Spinal cord (tissue), 10 donors: ENCODE measurements at places on chromosomes 7 and 10.
A peak's percentile ranks its signal among the peaks of the same experiment; 100 is the strongest.

DNA sequence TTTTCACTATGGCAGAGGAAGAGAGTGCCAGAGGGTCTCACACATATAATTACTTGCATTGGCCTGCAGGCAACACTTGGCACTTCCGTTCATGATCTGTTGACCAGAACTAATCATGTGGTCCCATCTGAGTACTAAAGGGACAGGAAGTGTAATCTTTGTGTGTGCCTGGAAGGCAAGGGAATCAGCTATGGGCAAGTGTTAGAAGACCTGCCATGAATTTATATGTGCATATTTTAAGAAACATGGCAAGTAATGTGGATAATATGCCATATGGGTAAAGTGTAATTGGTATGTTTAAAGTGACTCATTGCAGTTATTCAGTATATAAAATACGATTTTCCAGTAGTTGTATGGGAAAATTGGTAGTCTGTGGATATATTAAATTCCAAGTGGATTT, 46.1 kb downstream of the CCSER2 start:
- DNase-seq, result no peak

DNA sequence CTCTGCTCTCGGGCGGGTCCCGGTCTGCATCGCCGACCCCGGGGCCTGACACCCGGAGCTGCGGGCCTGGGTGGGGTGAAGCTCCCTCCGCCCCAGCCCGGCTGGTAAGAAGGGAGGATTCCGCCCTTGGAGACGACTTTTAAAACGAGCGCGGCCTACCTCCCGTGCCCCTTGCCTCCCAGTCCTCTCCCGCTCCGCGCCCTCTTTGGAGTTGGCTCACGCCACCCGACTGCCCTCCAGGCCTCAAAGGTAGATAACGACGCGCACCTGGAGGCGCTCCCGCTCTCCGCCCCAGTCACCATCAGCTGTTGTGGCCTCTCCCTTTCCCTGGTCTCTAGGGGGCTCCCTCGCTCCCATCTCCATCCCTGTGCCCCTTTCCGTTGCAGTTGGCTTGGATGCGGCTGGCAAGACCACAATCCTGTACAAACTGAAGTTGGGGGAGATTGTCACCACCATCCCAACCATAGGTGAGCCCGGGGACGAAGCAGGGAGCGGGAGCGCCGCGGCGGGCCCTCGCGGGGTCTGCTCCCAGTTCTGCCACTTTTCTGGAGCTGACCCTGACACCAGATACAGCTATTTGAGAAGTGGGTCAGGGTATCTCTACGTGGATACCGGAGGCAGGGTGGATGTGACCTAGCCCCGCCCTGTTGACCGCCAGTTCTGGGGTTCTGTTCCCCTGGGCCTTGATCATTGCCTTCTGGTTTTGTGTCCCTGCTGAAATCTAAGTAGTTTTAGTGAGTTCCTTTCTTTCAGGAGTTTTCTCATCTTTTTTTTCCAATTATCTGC, 679 bp downstream of the ARF5 start:
- DNase-seq, result peak; percentile 85

DNA sequence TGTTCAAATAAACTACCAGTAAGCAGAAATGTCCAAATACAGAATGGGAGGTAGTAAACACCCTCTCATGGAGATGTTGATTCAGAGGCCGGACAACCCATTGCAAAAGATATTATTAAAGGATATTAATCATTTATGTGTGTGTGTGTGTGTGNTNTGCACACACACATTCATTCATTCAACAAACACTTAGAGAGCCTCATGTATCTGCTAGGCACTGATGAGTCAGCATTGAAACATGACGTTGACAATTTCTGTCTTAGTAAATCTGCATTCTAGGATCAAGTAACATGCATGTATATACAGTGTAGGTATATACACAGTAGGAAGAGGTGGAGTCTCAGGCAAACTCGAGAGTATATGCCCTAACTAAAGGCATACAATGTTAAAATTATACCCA, 187.0 kb downstream of the ZNF365 start:
- DNase-seq, result no peak

GRCh38 chr7:135410543-135410942, 99.4 kb downstream of the CNOT4 start:
- no peak for DNase-seq

DNA sequence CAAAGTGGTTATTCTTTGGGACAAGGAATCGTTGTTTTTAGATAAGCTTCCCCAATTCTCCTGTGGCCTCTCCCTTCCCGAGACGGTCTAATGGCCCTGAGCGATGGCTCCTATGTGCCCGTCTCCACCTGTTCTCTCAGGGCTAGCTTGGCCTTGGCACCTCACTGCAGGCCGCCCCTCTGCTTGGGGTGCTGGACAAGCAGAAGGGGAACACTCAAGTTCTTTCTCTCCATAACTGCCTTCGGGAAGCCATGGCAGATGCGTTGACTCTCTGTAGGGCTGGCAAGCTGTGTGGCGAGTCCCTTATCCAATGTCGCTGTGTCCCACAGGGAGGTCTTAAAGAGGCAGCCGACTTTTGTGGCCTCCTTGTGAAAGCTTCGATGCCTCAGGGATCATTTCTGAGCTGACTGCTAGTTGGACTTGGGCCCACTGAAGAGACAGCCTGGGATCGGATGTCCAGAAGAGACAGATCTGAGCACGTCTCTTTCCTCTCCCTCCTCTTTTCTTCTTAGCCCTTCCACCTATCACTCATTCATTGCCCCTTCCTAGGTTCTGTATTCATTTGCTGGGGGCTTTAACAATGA, 70.8 kb downstream of the GRK5 start:
- DNase-seq, result no peak
